ENCODE measurements at places on chromosomes 1 and 21.

DNA sequence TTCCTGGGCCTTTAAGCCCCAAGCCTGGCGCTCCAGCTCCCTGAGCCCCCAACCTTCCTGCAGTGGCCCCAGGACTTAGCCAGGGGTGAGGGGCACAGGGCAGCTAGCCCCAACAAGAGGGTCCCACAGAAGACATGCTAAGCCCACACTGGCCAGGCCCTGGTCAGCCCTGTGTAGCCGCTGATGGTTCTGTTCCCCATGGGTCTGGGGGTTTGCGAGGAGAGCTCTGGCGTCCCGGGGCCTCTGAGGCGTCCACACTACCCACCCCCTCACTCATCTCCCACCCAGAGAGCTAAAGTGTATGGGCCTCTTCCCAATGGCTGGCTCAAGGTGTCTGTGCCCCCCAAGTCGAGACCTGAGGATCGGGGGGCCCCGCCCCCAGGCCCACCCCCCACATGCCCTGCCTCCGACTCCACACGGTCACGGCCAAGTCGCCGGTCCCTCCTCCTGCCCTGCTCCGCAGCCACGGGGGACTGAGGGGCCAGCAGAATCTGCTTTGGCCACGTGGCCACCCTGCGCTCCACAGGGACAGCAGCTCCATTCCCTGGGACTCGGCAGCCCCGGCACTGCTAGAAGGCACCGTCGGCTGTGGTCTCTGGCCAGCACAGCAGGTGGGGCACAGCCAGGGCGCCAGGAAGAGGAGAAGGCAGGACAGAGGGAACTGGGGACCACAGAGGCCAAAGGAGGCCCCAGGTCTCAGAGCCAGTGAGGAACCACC is 7.8 kb downstream of the TNFRSF18 start:
- DNase-seq = no peak

- no peak for DNase-seq
Observed at GRCh38 chr1:88111816-88112215, 572.3 kb upstream of the PKN2 start.

DNA sequence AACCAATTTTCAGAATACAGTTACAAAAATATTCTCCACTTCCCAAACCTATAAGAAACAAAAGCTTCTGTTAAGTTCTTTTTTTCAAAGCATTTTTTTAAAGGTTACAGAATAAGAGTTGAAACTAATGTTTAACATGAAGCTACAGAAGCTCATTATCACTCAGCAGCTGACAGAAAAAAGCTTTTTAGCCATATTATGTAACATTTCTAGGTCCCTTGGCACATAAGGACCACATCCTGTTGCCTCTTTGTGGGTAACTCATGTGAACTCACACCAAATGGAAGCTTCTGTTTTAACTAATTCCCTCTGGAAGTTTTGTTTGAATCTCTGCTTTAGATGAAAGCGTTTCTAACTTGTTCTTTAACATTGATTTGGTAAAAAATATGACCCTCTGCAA is 242.5 kb upstream of the TMPRSS15 start:
- no peak for DNase-seq

GRCh38 chr1:185157599-185158412 is 839 bp downstream of the SWT1 start:
- no peak for DNase-seq
